HTR-8/SVneo (cell line): ENCODE measurements at places on chromosomes 11 and 22.

- no peak for DNase-seq
These were observed 22.1 kb upstream of the CHKA start for GRCh38 chr11:68143310-68143689.

GRCh38 chr11:72045849-72046248 is 34.5 kb downstream of the NUMA1 start:
- no peak for DNase-seq

DNA sequence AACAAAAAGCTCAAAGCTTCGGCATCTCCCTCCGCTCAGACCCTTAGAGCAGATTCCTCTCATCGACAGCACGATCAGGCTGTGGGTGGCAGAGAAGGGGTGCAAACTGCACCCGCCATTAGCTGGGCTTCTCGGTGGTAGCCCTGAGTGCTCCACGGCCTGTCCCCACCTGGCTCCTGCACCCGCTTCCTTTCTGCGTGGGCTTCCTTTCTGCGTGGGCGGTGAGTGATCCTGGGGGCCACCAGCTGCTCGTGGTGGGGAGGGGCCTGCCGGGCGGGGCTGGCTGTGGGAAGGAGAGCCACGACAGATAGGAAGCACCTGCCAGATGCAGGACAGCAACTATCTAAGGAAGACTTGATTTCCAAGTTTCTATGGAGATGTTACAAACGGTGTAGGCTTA is 55.0 kb downstream of the BRD1 start:
- no peak for DNase-seq

DNA sequence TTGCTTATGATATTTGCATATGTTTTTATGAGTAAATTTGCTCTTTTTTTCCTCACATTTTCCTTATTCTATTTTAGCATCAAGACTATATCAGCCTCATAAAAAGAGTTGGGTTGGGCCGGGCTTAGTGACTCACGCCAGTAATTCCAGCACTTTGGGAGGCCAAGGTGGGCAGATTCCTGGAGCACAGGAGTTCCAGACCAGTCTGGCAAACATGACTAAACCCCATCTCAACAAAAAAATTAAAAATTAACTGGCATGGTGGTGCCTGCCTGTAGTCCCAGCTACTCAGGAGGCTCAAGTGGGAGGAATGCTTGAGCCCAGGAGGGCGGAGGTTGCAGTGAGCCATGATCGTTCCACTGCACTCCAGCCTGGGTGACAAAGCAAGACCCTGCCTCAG is 148.8 kb upstream of the ANO5 start:
- no peak for DNase-seq

DNA sequence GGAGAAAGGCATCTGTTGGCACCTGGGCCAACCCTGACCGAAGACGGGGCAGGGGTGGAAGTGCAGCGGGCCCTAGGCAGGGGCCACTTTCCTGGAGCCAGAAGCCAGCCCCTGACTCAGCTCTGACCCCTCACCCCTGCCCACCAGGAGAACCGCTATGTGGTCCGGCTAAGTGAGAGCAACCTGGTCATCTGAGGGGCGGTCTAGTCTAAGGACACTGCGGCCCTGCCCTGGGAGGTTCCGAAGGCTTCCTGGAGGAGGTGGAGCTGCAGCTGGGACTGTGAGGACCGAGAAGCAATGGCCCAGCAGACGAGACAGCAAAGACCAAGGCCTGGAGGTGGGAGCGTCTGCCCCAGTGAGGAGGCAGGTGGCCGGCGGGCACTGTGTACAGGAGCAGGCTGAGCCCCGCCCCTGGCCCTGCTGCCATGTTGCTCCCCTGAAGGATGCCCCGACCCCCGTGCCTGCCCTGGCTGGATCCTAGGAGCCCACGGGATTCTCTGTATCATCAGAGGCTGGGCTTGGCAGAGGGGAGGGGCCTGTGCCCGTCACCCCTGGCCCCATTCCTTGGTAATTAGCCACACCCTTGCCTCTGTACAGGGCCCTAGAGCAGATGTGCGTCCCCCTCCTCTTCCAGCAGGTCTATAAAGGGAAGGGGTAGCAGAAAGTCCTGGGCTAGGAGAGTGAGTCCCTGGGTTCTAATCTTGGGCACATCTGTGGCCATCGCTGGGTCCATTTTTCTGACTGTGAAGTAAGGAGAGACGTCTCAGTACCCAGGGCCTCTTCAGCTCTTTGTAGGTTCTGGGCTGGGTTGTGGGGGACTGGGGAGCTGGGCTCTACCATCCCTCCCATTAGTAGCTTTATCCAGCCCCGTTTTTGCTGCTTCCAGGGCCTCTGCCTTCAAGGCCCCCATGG is 19.4 kb downstream of the RELT start:
- no peak for DNase-seq

- DNase-seq, result no peak
These were observed 173.3 kb downstream of the TBC1D22A start for GRCh38 chr22:46935506-46936377.

DNA sequence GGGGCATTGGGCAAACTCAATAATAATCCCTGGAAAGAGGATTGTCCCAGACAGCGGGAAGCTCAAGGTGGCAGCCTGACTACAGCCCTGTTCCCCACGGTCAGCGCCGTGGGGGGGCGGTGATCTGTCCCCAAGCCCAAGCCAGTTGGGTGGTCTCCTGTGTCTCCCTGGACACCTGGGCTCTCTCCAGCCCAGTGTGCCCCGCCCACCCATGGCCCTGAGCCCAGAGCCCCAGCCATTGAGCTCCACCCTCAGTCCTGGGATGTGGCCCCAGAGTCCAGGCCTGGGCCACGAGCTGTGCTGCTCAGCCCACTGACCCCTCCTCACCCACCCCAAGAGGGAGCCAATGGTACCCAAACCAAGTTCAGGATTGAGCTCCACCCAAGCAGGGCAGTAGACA is 27.9 kb upstream of the PDE2A start:
- DNase-seq, result no peak

DNA sequence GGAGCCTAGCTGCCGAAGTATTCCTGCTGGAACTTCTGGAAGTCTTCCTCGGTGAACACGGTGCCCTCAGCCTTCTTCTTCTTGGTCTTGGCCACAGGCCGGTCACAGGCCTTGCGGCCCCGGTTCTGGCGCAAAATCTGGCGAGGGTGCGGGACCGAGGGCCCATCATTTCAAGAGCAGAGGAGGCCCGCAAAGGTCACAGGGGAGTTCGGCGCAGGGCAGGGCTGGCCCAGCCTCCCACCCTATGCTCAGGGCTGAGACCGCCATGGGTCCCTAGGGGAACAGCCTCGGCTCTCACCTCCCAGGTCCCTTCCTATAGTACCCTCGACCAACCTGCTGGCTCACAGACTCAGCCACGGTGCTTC is 3.1 kb downstream of the RPS19BP1 start:
- DNase-seq, result no peak

GRCh38 chr11:102010776-102011494 is 36.3 kb upstream of the CFAP300 start:
- peak; percentile 99 for DNase-seq

GRCh38 chr11:78066471-78066870 is 2.8 kb downstream of the THRSP start:
- DNase-seq, result no peak

- no peak for DNase-seq
These were observed 9.4 kb downstream of the LHFPL7 start for GRCh38 chr22:24937114-24937513.
